ENCODE measurements at places on chromosomes 4 and X.

GRCh38 chrX:38578167-38578566 lies 16.8 kb downstream of the TSPAN7 start:
- no peak for DNase-seq

DNA sequence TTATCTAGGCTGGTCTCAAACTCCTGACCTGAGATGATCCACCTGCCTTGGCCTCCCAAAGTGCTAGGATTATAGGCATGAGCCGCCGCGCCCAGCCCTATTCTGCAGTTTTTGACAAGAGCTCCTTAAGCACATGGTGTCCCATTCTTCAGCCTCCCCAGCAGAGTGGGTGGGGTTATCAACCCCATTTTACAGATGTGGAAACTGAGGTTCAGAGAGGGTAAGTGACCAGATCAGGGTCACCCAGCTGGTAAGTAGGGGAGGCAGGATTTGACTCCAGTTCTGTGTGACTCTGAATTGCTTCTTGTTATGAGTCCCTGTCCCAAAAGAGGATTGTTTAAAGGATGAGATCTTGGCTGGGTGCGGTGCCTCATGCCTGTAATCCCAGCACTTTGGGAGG lies 14.5 kb downstream of the MAN2B2 start:
- no peak for DNase-seq

- DNase-seq = peak; percentile 45
Measured at GRCh38 chrX:107025545-107025944, 25.5 kb upstream of the MORC4 start.

- DNase-seq = no peak
Measured at GRCh38 chr4:141309874-141310273, 89.2 kb downstream of the ZNF330 start.

- peak; percentile 63 for DNase-seq
Measured at GRCh38 chrX:129593137-129593536, 53.1 kb downstream of the OCRL start.

Measured in fibroblast of the aortic adventitia (primary cell).